Ureter (tissue), 1 donor: ENCODE measurements at places on chromosomes 12 and 14. TPM values are rescaled to one million over a fixed set of nuclear protein-coding genes. Genes with fewer than 3 reads are reported as not detected.

PROX2 gene
- total RNA-seq: 0.13 TPM

CCDC59 gene
- total RNA-seq: 33.5 TPM

APOLD1 gene
- 35.9 TPM for total RNA-seq

PTPRR gene
- 1.7 TPM for total RNA-seq

FGD6 gene
- total RNA-seq: 14.9 TPM

PLEKHD1 gene
- total RNA-seq: 0.10 TPM

KRT6C gene
- total RNA-seq: 0.39 TPM

GLIPR1L1 gene
- total RNA-seq: not detected

PRDM4 gene
- 34.6 TPM for total RNA-seq

IFNG-AS1 gene
- total RNA-seq: 0.49 TPM

SMIM10L1 gene
- total RNA-seq: 7.7 TPM

GYS2 gene
- total RNA-seq: 0.16 TPM

FAM90A1 gene
- 0.65 TPM for total RNA-seq

AKAP5 gene
- total RNA-seq: 0.96 TPM

PPFIA2 gene
- total RNA-seq: 18.5 TPM

NRDE2 gene
- total RNA-seq: 38.0 TPM

PDE3A gene
- total RNA-seq: 6.5 TPM

MFAP5 gene
- 17.0 TPM for total RNA-seq

AMN gene
- 3.2 TPM for total RNA-seq

FAR2 gene
- total RNA-seq: 10.1 TPM

PPP1R36 gene
- total RNA-seq: 4.6 TPM

LBHD2 gene
- total RNA-seq: not detected

ITGA5 gene
- total RNA-seq: 117 TPM

PSMC1 gene
- total RNA-seq: 97.1 TPM

RTL1 gene
- not detected for total RNA-seq

PDZRN4 gene
- total RNA-seq: 13.9 TPM

PAWR gene
- total RNA-seq: 94.1 TPM

SLC35F4 gene
- total RNA-seq: not detected

GPR68 gene
- 3.0 TPM for total RNA-seq

TIMELESS gene
- 11.0 TPM for total RNA-seq

TBX5 gene
- total RNA-seq: 0.10 TPM

TRHDE gene
- total RNA-seq: 12.1 TPM

SERPINA10 gene
- total RNA-seq: not detected

FOXN4 gene
- not detected for total RNA-seq

RIMKLB gene
- total RNA-seq: 43.4 TPM

SYNDIG1L gene
- 0.18 TPM for total RNA-seq

SOAT2 gene
- total RNA-seq: 0.18 TPM

DUSP16 gene
- 77.0 TPM for total RNA-seq

MGAT2 gene
- 29.2 TPM for total RNA-seq

ZFHX2 gene
- total RNA-seq: 2.8 TPM

TAS2R10 gene
- 0.62 TPM for total RNA-seq

FANCM gene
- 9.9 TPM for total RNA-seq

PAH gene
- 2.2 TPM for total RNA-seq

NXPH4 gene
- total RNA-seq: not detected

NGB gene
- total RNA-seq: not detected

ZC2HC1C gene
- total RNA-seq: 3.0 TPM

CMA1 gene
- 2.2 TPM for total RNA-seq

LUM gene
- 104 TPM for total RNA-seq
